ENCODE measurements at places on chromosomes 1 and 21.

GRCh38 chr1:910881-911721 is 12.6 kb upstream of the SAMD11 start:
- no peaks in the 10 kb centered on the region for H3K36me3 ChIP-seq
- H3K27ac ChIP-seq = no peak overlapping the region
- H3K4me3 ChIP-seq = no peak overlapping the region
- H3K27me3 ChIP-seq = peaks cover 17% of the 10 kb centered on the region
- peaks cover 17% of the 10 kb centered on the region for H3K4me1 ChIP-seq
- DNase-seq = peak; percentile 59

- peaks cover 28% of the 10 kb centered on the region for H3K4me1 ChIP-seq
- no peaks in the 10 kb centered on the region for H3K36me3 ChIP-seq
- no peaks in the 10 kb centered on the region for H3K27me3 ChIP-seq
- no peak overlapping the region for H3K27ac ChIP-seq
- H3K4me3 ChIP-seq = peak overlapping the region; percentile 7
Observed at GRCh38 chr1:89260566-89261255, 11.9 kb downstream of the GBP5 start.

- DNase-seq = no peak
- H3K27ac ChIP-seq = no peak overlapping the region
- no peaks in the 10 kb centered on the region for H3K36me3 ChIP-seq
- H3K4me3 ChIP-seq = no peak overlapping the region
- no peaks in the 10 kb centered on the region for H3K27me3 ChIP-seq
- no peaks in the 10 kb centered on the region for H3K4me1 ChIP-seq
Observed at GRCh38 chr1:117857418-117857817, 72.0 kb downstream of the GDAP2 start.

- no peaks in the 10 kb centered on the region for H3K36me3 ChIP-seq
- H3K4me1 ChIP-seq = no peaks in the 10 kb centered on the region
- H3K27me3 ChIP-seq = no peaks in the 10 kb centered on the region
- H3K27ac ChIP-seq = no peak overlapping the region
- H3K4me3 ChIP-seq = no peak overlapping the region
Observed at GRCh38 chr1:97647776-97648175, 273.1 kb downstream of the DPYD start.

GRCh38 chr1:14910984-14911721 is 242.4 kb upstream of the TMEM51 start:
- no peak for DNase-seq
- H3K4me3 ChIP-seq = no peak overlapping the region
- no peak overlapping the region for H3K27ac ChIP-seq
- no peaks in the 10 kb centered on the region for H3K27me3 ChIP-seq
- H3K36me3 ChIP-seq = no peaks in the 10 kb centered on the region

DNA sequence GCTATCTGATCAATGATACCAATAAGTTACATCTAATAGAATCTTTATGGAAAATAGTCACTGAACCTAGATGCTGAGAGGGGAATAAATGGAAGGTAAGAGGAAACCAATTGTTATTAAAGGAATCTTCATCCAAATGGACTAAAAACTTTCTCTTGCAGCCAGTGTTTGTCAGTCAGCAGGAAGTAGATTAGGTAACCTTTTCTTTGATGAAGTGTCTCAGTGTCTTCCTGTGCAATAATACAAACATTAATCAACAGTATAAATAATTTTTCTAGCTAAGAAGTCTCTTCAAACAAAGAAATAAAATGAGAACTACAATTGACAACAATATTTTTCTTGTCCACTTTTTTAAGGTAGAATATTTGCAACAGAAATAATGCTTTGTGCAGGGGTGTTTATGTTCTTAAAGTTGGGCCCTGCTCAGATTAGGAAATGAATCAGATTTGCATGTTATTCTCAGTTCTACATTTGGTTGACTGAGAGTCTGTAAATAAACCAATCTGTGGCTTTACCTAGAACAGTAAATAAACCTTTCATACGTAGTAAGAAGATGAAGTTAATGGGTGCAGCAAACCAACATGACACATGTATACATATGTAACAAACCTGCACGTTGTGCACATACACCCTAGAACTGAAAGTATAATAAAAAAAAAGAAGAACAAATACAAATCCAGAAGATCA is 391.4 kb downstream of the MRPL39 start:
- no peaks in the 10 kb centered on the region for H3K27me3 ChIP-seq
- H3K36me3 ChIP-seq = no peaks in the 10 kb centered on the region
- no peak overlapping the region for H3K27ac ChIP-seq
- DNase-seq = no peak
- no peaks in the 10 kb centered on the region for H3K4me1 ChIP-seq

- H3K4me3 ChIP-seq = no peak overlapping the region
- H3K27ac ChIP-seq = no peak overlapping the region
- H3K4me1 ChIP-seq = no peaks in the 10 kb centered on the region
- no peaks in the 10 kb centered on the region for H3K27me3 ChIP-seq
- no peak for DNase-seq
Observed at GRCh38 chr1:98975113-98975512, 29.5 kb downstream of the PLPPR5 start.

DNA sequence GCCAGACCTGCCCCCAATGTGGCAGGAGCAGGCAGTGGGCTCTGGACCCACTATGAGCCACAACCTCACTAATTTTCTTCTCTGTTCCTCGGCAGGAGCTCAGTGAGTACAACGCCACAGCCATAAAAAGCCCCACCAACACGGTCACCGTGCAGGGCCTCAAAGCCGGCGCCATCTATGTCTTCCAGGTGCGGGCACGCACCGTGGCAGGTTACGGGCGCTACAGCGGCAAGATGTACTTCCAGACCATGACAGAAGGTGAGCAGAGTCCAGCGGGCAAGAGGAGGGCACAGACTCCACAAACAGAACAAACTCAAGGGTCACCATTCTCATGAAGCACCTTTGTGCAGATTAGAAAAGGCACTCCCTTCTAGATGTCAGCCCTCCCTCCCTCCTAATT is 79.9 kb downstream of the LACTBL1 start:
- no peaks in the 10 kb centered on the region for H3K36me3 ChIP-seq
- DNase-seq = peak; percentile 50
- H3K27ac ChIP-seq = no peak overlapping the region
- no peaks in the 10 kb centered on the region for H3K4me1 ChIP-seq
- H3K27me3 ChIP-seq = no peaks in the 10 kb centered on the region

- no peaks in the 10 kb centered on the region for H3K36me3 ChIP-seq
- H3K27me3 ChIP-seq = no peaks in the 10 kb centered on the region
- peak; percentile 21 for DNase-seq
- no peaks in the 10 kb centered on the region for H3K4me1 ChIP-seq
Observed at GRCh38 chr1:143699115-143699514, 272.7 kb downstream of the FAM72C start.

- H3K27me3 ChIP-seq = no peaks in the 10 kb centered on the region
- H3K36me3 ChIP-seq = no peaks in the 10 kb centered on the region
- DNase-seq = peak; percentile 27
- H3K27ac ChIP-seq = peak within 1 kb of the TSS; percentile 38
Observed at GRCh38 chr1:24142546-24143534, at the start of gene IL22RA1. TSS of gene IL22RA1 (minus strand) at chr1:24143140. CDS start at chr1:24143082, 58 bp downstream.

GRCh38 chr21:36115138-36115730 is 19.6 kb upstream of the CBR3 start:
- no peaks in the 10 kb centered on the region for H3K36me3 ChIP-seq
- no peak overlapping the region for H3K27ac ChIP-seq
- no peak overlapping the region for H3K4me3 ChIP-seq
- H3K4me1 ChIP-seq = peaks cover 5% of the 10 kb centered on the region

Measured in upper lobe of left lung (tissue), 6 donors.